ENCODE measurements at places on chromosomes 7 and 10.

DNA sequence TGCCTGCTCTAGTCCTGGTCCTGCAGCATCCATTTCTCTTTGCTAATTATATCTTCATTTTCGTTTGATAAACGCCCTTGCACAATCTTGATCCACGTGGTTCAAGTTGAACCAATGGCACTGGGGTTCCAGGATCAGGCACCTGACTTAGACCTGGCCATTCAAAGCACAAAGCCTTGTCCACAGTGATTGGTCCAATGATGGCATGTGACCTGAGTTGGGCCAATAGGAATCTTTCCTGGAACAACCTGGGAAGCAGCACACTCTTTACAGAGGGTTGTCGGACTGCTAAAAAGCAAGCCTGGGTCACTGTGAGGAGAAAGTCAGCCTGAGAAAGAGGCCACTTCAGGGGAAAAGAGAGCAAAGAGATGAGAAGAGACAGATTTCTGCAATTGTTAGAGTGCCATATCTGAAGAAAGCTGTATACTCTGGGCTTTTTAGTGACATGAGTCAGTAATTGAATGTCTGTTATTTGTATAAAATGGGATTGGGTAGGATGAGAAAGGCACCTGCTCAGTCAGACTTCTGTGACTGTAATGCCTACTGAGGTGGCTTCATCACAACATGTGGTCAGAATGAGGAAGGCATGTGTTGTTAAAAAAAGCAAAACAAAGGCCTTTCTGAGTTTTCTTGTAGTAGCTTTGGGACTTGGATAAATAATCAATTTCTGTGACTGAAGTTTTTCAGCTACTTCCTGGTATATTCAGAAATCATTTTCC lies 4.4 kb upstream of the STEAP4 start:
- DNase-seq = no peak

DNA sequence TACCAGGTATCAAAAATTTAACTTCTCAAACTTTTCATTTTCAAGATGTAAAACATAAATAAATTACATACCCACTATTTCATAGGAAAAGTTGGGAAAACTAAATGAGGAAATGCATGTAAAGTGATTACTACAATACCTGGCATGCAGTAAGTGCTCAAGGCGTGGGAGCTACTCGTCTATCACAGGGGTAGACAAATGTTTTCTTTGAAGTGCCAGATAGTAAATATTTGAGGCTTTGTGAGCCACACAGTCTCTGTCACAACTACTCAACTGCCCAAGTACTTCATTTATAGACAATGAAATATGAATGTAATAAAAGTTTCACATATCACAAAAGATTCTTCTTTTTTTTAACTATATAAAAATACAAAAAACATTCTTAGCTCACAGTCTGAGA lies 96.4 kb upstream of the PCGF5 start:
- no peak for DNase-seq

DNA sequence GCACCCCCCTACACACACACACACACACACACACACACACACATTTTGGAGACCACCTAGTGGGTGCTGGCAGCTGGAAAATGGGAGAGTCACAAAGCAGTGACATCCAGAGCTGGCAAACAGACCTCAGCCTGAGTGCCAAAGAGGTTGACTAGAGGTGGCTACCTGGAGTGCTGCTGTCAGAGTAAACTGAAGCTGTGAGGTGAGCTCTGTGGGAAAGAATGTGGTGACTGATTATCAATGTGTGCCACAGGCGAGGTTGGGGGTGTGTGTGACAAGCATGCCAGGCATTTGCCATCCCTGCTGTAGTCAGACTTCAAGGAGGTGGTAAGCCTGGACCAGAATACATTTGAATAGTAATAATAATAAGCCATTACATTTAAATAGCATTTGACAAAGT lies 120.6 kb downstream of the SLIT1 start:
- DNase-seq = no peak

- DNase-seq = no peak
These were observed 56.6 kb downstream of the VOPP1 start for GRCh38 chr7:55515569-55516279.

- no peak for DNase-seq
These were observed 96.3 kb downstream of the RAB11FIP2 start for GRCh38 chr10:117950408-117950807.

DNA sequence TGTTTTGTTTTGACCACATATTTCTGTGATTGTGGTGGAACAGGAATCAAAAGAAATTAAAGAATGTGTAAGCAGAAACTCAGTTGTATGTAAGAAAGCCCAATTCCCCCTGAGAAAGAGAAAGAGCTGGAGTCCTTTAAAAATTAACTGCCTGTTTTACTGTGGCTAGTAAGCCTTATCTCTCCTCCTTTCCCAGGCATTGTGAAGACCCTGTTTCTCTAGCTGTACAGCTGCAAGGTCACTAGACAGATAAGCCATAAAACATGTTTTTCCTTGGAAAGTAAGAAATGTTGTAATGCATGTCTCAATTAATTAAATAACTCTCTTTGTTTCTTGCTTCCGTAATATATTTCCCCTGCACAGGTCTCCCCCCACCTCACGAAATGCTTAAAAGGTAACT lies 53.5 kb downstream of the OR13A1 start:
- DNase-seq = no peak

GRCh38 chr10:3684891-3685290 lies 100.1 kb downstream of the KLF6 start:
- DNase-seq = no peak

GRCh38 chr7:158543840-158544239 lies 43.8 kb downstream of the PTPRN2 start:
- no peak for DNase-seq

GRCh38 chr10:70053841-70054288 lies 1.2 kb downstream of the MACROH2A2 start:
- DNase-seq = peak; percentile 7

DNA sequence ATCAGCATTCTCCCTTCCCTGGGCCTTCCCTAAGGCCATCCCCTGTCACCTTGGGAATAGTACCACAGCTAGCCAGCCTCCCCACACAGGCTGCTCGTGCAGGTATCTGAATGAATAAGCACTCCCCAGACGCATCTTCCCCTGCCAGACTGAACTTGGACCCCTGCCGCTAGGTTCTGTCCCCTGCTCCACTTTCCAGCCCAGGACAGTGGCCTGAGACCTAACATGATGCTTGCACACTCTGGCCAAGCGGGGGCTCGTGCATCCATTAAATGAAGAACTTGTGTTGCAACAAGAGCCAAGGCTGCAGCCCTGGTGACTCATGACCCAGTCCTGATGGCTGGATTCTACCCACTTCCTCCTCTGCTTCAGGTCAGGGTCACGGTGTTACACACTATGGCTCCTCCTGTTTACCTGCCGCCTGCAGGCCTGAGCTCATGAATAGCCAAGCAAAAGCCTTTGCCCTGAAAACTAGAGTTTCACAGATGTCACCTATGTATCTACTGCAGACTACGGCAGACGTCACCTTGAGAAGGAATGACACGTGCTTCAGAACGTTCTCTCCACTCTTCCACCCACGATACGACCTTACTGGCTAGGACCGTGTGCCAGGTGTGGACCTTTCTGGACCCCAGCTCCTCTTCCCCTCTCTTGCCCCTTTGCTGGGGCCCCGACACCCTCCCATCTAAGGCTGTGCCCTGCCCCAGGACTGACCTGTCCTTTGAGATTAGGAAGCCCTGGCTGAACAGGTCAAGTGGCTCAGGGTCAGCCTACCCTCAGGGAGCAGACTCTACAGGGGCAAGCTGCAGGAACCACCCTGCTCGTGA lies 6.5 kb downstream of the ASB13 start:
- no peak for DNase-seq

GRCh38 chr7:106393564-106394251 lies 108.9 kb upstream of the NAMPT start:
- DNase-seq = no peak

DNA sequence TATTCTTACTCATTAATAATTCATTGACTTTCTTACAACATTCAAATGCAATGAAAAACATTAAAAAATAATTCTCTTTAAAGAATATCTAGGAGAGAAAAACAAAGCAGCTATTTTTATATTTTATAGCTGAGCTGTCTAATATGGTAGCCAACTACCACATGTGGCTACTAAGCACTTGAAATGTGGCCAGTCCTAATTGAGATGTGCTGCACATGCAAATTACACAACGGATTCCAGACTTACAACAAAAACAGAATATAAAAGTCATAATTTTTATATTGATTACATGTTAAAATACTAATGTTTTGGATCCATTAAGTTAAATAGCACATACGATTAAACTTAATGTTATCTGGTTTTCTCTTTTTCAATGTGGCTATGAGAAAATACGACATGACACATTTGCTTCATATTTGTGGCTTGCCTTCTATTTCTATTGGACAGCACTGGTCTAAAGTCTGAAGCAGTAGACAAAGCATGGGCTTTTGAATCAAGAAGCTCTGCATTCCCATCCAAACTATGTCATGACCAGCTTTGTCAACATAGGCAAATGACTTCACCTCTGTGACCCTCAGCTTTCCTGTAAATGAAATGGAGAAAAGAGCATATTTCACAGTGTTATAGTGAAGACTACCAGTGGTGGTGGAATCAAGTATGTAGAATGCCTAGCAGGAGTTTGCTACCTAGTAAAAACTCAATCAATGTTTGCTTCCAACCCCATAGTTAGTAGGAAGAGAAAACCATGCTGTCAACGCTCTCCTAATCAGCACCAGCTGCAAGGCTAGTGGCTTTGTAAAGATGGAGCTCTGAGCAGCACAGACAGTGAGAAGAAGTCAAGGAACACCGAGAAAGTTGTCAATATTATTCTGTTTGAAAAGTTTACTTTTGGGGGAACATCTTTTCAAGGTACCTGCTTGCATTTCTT lies 37.1 kb upstream of the GDF10 start:
- DNase-seq = no peak

DNA sequence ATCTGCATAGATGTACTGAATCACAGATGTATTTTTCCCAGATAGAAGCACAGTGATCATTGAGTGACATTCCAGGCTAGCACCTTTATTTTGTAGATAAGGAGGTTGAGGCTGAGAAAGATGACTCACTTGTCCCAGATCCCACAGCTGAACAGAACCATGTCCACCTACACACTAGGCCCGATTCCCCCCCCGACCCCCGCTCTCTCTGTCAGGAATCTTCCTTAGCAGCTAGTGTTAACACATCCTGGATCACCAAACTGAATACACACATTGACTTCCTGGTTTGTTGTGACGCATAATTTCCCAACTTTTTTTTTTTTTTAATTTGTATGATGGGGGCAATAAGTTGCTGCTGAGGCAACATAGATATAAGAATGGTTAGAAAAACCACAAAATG lies 5.2 kb downstream of the SFMBT2 start:
- no peak for DNase-seq

GRCh38 chr10:86001521-86001920 lies 365.1 kb downstream of the GRID1 start:
- DNase-seq = no peak

DNA sequence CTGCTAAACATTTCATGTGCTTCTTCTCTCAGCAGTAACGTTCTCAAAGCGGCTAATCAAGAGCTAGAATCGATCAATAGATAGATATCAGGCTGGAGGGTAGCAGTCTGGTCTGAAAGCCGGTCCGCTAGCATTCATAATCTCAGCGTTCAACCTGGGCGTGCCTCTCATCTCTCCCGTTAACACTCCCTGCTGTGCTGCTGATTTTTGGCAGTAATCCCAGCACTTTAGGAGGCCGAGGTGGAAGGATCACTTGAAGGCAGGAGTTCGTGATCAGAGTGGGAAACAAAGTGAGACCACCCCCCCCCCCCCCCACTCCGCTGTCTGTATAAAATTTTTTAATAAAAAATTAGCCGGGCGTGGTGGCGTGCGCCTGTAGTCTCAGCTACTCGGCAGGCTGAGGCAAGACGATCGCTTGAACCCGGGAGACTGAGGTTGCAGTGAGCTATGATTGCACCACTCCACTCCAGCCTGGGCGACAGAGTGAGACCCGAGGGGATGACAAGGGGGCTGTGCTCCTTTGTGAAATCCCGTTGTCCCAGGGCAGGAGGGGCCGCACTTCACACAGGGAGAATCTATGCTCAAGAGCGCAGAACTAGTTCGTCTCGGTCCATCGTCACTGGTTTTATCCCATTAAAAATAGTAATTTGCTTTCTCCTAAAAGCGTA lies 624 bp upstream of the CEP55 start:
- peak; percentile 8 for DNase-seq

DNA sequence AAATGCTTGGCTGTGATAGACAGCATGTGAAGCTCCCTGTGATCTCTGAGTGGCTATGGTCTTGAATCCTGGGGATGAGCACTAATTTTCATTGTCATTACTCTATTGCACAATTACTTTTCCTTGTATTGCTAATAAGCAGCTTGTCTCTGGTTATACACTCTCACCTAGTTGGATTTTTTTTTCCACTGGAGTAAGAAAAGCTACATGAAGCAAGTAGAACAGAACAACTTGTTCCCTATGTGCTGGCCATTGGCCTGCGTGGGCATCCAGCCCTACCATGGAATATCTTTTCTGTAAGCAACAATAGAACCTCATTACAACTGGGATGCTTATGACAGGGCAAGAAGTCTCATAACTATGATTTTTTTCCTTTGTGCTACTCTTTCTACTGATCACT lies 807.4 kb downstream of the TNS3 start:
- DNase-seq = no peak

DNA sequence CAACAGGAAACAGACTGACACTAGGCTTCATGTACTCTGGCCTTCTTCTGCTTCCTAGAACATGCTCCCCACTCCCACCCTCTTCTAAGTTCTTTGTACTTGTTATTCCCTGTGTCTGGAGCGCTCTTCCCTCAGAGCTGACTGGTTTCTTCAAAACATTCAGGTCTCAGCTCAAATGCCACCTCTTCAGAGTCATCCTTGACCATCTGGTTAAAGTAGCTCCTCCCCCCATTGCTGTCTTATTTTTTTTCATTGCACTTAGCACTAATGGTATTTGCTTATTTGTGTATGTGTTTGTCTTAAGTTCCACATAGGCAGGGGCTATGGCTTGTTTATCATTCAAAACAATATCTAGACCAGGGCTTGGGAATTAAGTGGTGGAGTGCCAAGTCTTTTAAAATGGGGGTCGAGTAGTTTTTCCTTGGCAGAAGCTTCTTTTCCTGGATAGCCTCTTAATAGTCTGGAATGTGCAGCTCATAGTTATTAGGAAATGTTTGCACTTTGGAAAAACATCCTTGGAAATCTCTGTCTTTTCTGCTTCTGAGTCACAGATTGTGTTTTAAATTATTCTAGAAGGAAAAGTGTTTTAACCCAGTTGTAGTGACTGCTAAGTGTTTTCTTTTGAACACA lies 60.0 kb downstream of the RALA start:
- no peak for DNase-seq

Data from stimulated activated CD4-positive, alpha-beta T cell treated with anti-CD3 and anti-CD28 coated beads, Interleukin-12 subunit alpha, Interleukin-12 subunit beta, amount 100 ng/mL, for 4 hours (primary cell).